ENCODE measurements at places on chromosomes 3 and 15.

DNA sequence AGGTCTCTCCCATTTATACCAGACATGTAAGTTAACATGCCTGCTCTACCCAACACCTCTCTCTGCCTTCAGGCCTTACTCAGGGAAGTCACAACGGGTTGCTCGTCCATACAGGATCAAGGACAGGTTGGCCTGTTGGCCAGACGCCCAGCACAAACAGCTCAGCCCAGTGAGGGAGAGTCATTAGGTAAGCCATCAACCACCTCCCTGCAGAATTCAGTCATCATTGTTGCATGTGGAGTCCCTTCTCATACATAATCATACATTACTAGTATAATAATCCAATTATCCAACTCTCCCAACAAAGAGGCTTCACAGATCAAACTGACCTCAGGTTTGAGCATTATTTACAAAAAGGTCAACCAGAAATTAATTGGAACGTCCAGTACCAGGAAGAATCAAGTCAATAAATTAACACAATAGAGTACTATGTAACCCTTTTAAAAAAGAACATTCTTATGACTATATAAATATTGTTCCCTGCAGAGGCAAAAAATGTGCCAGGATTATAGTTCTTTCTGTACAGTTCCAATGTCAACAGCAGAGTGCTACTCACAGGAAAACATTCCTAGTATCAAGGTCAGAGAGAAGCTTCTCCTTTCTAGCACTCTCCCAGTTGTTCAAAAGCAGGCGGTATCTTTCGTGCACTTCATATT is 33.2 kb downstream of the HOMER2 start:
- DNase-seq, result no peak

- no peak for DNase-seq
These were observed 140.9 kb downstream of the NLGN1 start for GRCh38 chr3:173538410-173538809.

DNA sequence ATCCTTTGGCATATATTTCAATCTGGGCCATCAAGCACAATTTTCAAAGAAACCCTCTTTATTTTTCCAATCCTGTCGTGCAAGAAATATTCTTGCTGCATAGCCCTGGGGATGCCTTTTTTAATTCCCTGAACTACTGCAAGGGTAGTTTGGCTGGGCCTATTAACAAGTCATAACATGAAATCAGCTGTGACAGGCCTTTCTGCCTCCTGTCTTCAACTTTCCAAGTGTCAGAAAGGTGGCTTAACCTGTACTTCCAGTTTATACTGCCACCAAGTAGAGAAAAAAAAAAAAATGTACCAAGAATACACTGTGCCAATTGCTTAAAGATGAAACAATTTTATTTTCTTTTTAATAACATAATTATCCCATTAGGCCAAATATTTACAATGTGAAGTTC is 32.4 kb upstream of the SPPL2A start:
- DNase-seq, result no peak

DNA sequence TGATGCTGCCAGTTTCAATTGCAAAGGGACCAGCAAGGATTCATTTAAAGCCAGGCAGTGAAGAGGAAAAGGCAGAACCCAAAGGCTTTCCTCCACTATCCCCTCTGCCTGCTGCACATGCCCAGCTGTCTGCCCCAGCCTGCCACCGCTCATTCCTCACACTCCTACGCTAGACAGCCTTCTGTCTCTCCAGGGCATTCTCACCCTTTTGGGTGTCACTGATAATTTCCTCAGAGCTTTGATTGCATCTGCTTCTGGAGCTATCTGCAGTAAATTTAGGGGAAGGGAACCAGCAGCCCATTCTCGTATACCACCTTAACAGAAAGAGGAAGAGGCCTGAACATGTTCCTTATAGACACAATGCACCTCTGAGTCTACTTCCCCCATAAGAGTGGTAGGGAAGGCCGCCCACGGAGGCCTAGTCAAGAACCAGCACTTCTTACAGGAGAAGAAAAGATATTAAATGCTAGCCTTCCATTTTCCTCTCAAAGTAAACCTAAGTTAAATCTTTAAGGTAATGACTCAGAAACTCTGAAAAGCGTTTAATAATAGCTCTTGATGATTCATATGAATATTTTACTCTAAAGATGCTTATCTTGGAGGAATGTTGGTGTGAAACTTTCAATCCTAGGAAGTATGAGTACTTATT is 20.9 kb downstream of the NUDT16 start:
- DNase-seq, result no peak

- no peak for DNase-seq
These were observed 125.8 kb upstream of the MEF2A start for GRCh38 chr15:99440029-99440428.

DNA sequence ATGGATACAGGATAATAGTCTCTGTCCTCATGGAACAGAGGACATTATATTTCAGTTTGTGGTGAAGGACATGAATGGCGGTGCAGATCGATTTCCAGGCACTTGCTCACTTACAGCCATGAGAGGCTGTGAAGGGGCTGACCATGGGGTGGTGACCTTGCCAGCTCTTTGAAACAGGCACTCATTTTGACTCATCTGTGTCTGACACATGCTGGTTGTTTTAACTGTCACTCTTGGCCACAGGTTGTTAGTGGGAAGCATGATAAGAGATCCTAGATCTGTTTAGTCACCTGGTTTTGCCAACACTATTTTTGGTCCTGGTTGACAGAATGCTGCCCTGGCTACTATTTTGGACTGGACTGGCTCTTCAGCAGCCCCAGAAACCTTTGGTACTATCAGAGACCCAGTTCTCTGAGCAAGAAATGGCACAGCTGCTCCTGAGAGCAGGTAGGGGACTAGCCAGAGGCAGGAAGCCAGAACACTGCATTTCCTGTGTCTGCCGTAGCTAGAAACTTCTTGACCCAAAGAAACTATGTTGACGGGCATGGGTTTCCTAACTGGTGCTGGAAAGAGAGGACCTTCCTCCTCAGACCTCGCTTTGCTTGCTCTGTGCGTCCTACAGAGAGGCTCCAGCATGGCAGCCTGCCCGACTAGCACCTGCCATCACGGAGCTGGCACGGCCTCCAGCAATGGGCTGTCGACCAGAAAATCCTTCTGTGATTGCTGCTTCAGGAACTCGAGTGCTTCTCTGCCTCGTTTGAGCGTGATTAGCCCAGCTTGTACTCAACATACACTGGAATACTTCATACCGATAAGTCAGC is 6.3 kb downstream of the PXYLP1 start:
- no peak for DNase-seq

- DNase-seq, result no peak
These were observed 2.5 kb upstream of the PXYLP1 start for GRCh38 chr3:141229132-141229531.

DNA sequence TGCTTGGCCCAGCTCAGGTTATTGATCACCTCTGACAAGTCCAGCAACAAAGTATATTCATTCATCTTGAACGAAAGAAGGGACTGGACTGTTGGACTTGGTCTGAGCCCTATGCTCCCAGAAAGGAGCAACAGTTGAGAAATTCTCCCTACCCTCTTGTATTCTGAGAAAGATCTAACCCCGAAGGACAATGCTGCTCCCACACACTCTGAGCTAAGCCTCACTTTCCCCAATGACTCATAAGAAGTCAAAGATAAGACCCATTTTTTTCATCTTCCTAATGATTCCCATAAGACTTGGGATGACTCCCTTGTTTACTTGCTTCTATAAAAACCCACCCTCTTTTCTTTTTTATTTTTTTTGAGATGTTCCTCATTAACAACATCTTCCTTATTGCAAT is 549.4 kb upstream of the MDFIC2 start:
- DNase-seq, result no peak

DNA sequence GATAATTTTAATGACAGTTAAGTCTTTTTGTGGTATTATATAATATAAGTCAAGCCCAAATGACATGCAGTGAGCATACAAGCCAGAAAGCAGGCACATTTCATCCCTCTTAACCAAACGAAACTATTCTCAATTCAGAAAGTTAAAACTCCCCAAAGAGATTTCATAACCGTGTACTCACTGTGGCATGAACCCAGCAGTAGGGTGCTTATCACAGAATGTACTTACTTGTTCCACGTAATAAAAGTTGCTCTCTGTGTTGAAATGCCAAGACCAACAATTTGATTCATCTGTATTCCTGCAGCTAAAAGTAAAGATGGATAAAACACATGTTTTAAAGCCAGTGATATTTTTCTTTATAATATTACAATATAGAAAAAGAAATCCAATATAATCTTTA is 12.1 kb downstream of the GK5 start:
- DNase-seq, result no peak

- no peak for DNase-seq
These were observed 18.9 kb downstream of the PTPN23 start for GRCh38 chr3:47399531-47400270.

GRCh38 chr3:17179381-17180205 is 294.8 kb downstream of the PLCL2 start:
- no peak for DNase-seq

DNA sequence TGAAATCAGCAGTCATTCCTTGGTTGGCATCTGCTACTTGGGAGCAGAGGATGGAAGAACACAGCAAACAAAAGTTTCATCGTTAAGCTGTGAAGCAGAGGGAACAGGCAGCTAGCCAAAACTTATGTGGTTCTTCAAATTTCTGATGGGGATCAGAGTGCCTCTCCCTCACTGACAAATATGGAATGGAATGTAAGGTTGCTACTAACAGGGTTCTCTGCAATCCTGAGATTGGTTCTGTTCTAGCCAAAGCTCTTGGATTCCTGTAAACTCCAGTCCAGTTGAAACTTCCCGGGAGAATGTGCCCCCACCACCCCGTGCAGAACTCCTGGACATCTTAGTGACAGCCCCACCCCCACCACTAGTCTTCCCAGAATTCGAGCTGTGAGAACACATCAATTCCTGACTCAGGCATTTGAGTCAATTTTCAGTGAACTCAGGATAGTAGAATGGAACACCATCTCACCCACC is 55.9 kb upstream of the PHLDB2 start:
- no peak for DNase-seq

GRCh38 chr3:55491296-55491816 is 4.2 kb upstream of the WNT5A start:
- DNase-seq, result no peak

DNA sequence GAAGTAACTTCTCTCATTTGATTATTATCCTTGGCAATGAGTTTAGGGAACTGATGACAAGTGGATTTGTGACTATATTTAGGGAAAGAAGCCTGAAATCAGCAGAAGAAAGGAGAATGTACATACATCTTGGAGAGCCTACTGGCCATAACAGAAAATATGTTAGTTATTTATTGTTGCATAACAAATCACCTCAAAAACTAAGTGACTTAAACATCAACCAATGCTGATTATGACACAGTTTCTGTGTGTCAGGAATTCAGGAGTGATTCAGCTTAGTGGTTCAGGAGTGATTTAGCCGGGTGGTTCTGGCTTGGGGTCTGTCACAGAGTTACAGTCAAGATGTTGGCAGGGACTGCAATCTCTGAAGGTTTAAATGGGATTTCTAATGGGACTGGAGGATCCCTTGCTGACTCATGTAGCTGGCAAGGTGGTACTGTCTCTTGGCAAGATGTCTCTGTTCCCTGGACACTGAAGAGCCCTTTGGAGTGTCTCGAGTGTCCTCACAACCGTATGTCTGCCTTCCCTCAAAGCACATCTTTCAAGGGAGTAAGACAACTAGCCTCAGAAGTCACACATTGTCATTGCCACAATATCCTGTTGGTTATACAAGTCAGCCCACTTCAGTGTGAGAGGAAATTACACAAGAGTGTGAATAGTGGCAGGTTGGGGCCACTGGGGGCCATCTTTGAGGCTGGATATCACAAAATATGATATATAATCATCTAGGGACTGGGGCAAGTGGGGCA is 248.9 kb downstream of the SV2B start:
- DNase-seq, result no peak

- no peak for DNase-seq
These were observed 5.3 kb downstream of the IGF1R start for GRCh38 chr15:98653686-98654085.

DNA sequence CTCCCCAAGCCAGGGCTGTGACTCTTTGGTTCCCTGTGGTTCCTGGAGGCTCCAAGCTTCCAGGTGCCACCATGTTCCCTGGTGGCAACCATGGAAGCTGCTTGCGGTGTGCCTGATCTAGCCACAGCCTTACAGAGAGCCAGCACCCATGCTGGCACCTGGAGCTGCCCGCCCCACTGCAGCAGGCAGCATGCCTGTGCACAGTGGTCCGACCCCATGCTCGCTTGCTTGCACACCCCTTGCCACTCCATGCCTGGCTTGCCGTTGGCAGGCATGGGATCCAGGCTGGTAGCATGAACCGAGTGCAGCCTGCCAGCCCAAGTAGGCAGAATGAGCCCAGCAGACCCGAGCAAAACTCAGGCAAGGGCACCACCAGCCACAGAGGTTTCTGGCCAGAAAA is 53.9 kb downstream of the SLMAP start:
- DNase-seq, result no peak

GRCh38 chr3:126604691-126605090 is 46.0 kb upstream of the C3orf22 start:
- DNase-seq, result no peak

GRCh38 chr3:43917361-43917760 is 226.6 kb downstream of the ABHD5 start:
- no peak for DNase-seq

GRCh38 chr3:23549148-23549910 is 256.4 kb upstream of the UBE2E1 start:
- DNase-seq, result no peak

- DNase-seq, result no peak
These were observed 37.0 kb downstream of the PCNP start for GRCh38 chr3:101611023-101611422.

DNA sequence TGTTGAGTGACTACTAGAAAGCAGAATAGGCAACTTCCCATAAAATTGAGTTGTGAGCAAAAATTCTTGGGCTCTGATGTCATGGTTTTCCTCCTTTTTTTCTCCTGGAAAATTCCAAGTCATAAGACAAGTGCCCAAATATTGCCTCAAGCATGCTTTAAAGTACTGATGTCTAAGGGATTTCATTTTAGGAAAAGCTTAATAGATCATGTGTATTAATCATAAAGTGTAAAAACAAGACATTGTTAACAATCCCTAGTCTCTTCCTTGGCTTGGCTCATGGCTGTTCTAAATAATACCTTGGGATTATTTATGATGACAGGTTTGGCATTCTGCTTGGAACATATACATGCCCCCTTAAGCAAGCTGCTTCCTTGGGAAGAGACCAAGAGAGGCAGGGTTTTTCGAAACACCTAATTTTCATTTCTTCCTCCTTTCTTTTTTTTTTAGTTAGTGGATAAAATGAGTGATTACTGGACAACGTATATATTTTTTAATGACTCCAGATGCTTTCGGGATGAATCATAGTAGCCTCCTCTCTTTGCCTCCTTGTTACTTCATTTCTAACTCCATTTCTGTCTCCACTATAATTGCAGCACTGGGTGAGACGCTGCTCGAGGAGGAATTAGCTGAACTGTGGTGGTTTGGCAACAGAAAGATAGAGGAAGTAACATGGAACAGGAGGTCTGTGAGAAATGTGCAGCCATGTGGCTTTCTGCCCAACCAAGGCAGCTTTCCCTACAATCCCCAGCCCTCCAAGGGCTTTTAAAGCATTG is 104.9 kb downstream of the TPRG1 start:
- no peak for DNase-seq

DNA sequence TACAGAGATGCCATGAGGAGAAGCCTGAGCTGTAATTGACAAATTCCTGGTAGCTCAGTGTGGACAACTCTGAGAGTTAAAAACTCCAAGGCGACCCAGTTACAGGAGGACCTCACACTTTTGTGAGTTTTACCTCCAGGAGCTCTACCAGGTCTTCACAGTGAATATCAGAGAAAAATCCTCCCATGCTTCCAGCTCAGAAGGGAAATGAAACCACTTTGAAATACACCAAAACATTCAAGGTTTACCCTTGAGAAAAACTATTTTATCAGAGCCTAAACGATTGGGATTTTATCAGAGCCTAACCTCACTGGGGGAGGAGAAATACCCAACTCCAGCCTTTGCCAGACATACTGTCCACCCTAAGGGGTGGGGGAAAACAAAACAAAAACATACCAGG is 52.4 kb downstream of the MCCC1 start:
- DNase-seq, result no peak

Measured in stimulated activated CD8-positive, alpha-beta memory T cell treated with anti-CD3 and anti-CD28 coated beads, Interleukin-7, amount 100 ng/mL, for 24 hours (primary cell).